ENCODE measurements at places on chromosomes 7 and 10. TPM values are rescaled to one million over a fixed set of nuclear protein-coding genes. Genes with fewer than 3 reads are reported as not detected.

DNA sequence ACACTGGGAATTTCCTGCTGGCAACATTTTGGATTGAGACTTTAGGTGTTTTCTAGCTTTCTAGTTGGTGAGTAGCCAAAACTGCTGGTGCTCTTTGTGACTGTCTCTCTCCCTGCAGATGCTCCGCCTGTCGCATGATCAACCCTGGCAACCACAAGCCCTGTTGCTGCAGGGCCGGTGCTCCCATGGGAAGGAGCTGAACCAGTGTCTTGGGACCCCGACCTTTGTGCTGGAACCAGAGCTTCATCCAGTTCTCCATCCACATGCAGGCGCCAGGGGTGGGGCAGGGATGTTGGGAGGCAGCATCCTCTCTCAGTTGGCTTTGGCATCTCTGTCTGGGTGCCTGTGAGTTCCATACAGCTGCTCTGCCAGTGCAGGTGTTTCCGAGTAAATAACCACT is 306.2 kb upstream of the MKI67 start:
- DNase-seq = no peak

- no peak for DNase-seq
Measured at GRCh38 chr10:71347587-71348395, 28.7 kb downstream of the SLC29A3 start.

DNA sequence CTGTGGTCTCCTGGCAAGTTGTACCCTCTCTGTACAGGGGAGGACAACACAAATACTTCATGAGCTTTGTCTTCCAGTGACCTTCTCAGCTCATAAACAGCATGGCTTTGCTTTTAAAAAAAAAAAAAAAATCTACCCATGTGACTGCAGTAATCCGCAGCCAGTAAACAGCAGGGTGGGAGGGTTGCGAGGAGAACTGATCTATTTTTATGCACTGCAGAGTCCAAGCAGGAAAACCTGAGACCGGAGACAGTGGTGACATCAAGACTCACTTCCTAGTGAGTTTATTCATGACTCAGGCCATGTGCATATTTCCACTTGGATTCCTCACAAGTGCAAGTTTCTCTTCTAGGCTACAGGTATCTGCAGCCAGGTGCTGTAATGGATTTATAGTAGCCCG is 127.9 kb downstream of the NRF1 start:
- DNase-seq = no peak

GRCh38 chr10:48330269-48330668 is 23.8 kb downstream of the MAPK8 start:
- no peak for DNase-seq

- DNase-seq = no peak
Measured at GRCh38 chr10:71487726-71488125, 91.0 kb downstream of the CDH23 start.

DNA sequence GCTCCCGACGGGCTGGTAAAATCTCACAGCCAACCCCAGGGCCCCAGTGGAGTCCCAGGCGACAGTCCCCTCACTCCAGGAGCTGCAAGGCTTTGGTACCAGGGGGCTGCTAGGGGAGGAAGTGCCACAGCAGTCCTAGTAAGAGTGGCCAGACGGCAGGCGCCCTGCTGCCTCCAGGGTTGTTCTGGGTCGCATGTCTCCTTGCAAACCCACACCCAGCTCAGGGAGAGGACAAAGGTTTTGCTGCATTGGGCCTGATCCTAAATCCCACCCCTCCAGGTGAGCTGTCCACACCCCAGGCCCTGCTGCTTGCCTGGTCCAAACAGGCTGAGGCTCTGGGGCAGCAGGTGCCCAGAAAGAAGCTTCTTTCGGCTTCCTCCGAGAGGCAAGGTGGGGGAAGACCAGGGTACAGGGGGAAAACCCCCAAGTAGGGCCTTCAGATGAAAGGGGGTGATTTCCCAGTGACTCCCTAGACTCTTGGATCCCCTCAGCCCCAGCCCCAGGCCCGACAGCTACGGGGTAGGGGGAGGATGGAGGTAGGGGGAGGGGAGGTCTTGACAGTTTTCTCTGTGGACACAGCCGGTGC is 4.2 kb upstream of the KCP start:
- no peak for DNase-seq

DNA sequence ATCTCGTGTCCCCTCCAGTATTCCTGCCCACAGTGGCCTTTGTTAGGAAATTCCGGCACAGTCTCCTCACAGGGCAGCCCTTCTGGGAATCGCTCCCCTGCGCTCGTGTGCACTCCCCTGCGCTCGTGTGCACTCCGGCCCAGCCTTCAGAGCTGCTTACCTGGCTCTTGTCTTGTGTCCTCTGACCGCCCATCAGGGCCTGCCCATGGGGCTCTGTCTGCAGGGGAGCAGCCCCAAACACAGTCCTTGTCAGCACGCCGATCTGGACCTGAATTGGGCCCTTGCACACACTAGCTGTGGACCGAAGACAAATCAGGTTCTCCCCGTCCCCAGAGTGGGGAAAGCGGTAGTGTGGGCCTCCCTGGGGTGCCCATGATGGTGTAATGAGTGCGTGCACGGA is 179.4 kb downstream of the CUX1 start:
- DNase-seq = no peak

- DNase-seq = no peak
Measured at GRCh38 chr10:44763331-44763730, 147.8 kb upstream of the TMEM72 start.

GRCh38 chr7:51007551-51008505 is 225.1 kb upstream of the GRB10 start:
- DNase-seq = no peak

DNA sequence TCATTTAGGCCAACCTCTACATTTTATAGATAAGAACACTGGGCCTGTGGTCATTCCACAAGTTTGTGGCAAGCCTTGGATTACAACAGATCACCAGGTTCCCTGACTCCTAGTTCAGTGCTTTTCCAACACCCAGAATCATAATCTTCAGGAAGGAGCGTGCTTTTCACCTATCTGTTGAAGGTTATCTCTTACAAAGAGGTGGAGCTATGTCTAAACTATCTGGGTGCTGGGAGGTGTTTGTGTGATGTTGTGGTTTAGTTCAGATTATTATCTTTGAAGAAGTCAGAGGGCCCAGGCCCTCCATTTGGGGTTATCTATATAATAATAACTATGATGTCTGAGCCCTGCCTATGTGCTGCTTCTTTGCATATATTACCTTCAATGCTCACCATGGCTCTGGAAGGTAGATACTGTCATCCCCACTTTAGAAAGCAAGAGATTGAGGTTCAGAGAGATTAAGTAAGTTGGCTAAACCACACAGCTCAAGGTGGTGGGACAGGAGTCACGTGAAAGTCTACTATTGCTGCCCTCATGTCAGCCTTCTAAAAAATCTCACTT is 24.0 kb downstream of the IL2RA start:
- DNase-seq = no peak

- no peak for DNase-seq
Measured at GRCh38 chr7:140024585-140024984, 38.2 kb downstream of the PARP12 start.

DNA sequence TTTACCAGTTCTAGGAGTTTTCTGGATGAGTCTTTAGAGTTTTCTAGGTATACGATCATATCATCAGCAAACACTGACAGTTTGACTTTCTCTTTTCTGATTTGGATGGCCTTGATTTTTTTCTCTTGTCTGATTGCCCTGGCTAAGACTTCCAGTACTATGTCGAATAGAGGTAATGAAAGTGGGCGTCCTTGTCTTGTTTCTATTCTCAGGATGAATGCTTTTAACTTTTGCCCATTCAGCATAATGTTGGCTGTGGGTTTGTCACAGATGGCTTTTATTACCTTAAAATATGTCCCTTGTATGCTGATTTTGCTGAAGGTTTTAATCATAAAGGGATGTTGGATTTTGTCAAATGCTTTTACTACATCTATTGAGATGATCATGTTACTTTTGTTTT is 223.2 kb upstream of the COBL start:
- DNase-seq = no peak

DNA sequence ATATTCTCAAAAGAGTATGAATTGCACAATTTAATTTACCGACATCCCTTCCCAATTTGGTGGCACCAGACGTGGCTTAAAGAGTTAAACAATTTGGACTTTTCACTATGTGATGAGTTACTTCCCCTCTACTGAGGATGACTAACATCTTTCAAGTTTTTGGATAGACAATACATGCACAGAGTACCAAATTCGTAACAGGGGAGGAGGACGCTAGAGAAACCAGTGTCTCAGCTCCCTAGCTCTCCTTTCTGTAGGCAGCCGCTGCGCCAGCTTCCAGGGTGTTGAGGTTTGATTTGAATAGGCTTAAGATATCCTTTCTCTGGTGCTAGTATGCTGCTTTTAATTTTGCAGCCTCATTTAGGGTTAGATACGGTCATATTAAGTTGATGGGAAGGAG is 69.2 kb downstream of the GNA12 start:
- no peak for DNase-seq

DNA sequence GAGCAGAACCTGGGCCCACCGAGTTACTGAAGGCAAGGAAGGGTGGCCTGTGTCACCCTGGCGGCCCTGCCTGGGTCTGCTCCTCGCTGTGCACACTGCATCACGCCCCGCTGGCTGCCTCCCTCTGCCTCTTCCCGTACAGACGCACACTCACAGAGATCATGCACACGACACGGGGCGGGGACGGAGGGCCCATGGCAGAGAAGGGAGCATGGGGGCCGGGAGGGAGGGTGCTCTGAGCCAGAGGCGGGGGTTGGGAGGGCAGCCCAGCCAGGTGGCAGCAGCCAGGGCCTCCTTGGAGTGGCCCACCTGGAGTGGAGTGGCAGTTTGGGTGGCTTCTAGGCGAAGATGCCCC is 16.6 kb downstream of the BUD23 start:
- DNase-seq = no peak

DNA sequence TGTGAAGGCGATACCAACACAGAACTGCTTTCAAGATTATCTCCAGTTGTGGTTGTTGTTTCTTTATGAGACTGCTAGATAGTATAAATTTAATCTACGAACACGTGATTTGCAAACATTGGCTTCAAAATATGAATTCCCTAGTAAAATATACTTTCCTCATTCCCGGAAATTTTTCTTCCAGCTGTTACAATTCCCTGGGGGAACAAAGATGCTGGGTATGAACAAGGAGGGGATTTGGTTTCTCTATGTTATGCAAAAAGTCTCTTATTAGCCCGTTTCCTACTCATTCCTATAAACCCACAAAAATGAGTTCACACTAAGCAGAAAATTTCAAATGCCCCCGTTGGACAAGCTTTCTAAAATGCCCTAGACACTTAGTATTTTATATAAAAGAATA is 928.3 kb downstream of the CNTNAP2 start:
- DNase-seq = no peak

- DNase-seq = no peak
Measured at GRCh38 chr10:34299105-34299611, 515.9 kb downstream of the PARD3 start.

GRCh38 chr10:26715137-26715487 is 17.6 kb downstream of the PDSS1 start:
- DNase-seq = no peak

DNA sequence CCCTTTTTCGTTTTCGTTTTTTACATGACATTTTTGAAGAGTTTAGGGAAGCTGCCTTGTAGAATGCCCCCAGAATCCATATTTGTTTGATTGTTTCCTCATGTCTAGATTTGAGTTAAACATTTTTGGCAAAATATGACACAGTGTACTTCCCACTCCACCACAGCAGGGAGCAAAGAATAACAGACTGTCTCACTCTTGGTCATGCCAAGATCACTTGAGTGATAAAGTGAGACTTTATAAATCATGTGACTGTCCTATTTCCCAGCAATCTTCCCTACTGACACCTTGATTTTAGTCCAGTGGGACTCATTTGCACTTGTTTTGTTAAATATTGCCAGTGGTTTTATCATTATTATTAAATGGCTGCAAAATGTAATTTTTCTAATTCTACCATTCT is 44.4 kb upstream of the USP6NL start:
- no peak for DNase-seq

The CALHM3 gene
- polyA plus RNA-seq = not detected

The SAMD9L gene
- 2.3 TPM for polyA plus RNA-seq

The PPP1R3C gene
- polyA plus RNA-seq = 32.4 TPM

The COBL gene
- polyA plus RNA-seq = 19.3 TPM

The RET gene
- 30.3 TPM for polyA plus RNA-seq

The JAZF1 gene
- 15.5 TPM for polyA plus RNA-seq

The CEP41 gene
- polyA plus RNA-seq = 29.4 TPM

The OPALIN gene
- not detected for polyA plus RNA-seq

The AGAP5 gene
- polyA plus RNA-seq = 27.8 TPM

The FAM24B gene
- 7.4 TPM for polyA plus RNA-seq

The TAS2R3 gene
- 2.2 TPM for polyA plus RNA-seq

The GRB10 gene
- 26.0 TPM for polyA plus RNA-seq

The CHAT gene
- polyA plus RNA-seq = not detected

Data from left renal cortex interstitium (tissue), 4 donors.